Stimulated activated CD8-positive, alpha-beta memory T cell treated with anti-CD3 and anti-CD28 coated beads, Interleukin-4, amount 100 ng/mL, for 24 hours (primary cell): ENCODE measurements at places on chromosomes 1 and 21.

- DNase-seq = peak; percentile 19
Observed at GRCh38 chr21:32733356-32733755, 5.5 kb upstream of the SYNJ1 start.

GRCh38 chr1:77056525-77056924, 162.7 kb downstream of the PIGK start:
- DNase-seq = no peak

GRCh38 chr1:233518344-233518743, 95.6 kb upstream of the KCNK1 start:
- no peak for DNase-seq

- no peak for DNase-seq
Observed at GRCh38 chr21:14993115-14993514, 71.7 kb downstream of the NRIP1 start.

DNA sequence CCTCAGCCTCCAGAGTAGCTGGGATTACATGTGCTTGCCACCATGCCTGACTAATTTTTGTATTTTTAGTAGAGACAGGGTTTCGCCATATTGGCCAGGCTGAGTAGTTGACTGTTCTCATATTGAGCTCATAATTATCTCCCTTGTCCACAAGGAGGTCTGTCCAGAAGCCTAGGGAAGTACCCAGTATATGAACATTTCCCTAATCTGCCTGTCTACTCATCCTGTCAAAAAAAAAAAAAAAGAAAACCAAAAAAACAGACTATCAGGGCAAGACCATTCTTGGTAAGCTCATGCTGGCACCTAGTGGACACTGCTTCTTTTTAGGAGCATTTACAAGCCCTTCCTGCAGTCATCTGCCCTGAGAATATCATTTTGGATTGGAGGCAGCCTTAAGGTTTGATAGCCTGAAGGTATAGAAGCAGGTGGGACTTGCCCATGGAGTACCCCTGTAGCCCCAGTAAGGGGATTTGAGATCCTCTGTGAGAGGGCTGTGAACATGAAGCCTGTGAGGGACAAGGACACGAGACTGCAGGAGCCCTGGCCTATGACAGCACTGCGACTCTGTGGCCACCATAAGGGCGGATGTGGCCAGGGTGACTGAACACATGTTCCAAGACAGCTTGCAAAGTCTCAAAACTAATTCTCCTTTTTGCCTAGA, 10.8 kb upstream of the DUSP12 start:
- DNase-seq = peak; percentile 49

DNA sequence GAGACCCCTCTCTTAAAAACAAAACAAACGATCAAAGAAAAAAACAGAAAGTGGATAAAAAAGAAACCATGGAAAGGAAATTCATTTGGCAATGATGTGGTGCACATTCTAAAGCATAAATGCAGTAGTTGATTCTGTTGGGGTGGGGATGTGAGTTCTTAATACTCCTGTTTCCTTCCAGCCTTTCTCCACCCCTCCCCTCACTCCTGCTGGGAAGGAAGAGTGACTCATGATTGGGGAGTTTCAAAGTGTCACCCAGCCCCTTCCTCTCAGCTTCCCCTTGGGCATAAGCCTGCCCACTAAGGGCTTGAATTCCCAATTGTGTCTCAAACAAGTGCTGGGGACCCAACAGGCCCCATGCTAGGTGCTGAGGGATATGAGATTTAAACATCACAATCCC, 6.7 kb upstream of the PINK1 start:
- DNase-seq = no peak

DNA sequence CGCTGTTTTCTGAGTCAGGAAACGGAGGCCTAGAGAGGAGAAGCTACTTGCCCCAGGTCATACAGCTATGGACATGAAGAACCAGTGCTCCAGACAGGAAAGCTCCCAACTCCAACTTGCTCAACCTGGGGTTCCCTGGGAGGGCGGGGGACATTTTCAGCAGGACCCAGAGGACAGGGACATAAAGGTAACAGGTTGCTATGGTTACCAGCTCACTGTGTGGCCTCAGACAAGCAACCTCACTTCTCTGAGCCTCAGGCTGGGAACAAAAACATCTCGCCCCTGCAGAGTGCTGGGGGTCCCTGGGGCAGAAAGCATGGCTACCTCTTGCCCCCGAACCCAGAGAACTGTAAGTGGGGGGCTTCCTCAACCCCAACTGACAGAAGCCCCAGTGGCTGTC, 16.1 kb downstream of the FBXO2 start:
- no peak for DNase-seq

- no peak for DNase-seq
Observed at GRCh38 chr1:202567738-202568137, 142.5 kb downstream of the SYT2 start.

GRCh38 chr21:42839271-42840231, 39.8 kb downstream of the WDR4 start:
- DNase-seq = no peak

- no peak for DNase-seq
Observed at GRCh38 chr1:46948629-46949416, 7.5 kb upstream of the CYP4A11 start.

GRCh38 chr1:218573925-218574324, 228.8 kb downstream of the TGFB2 start:
- DNase-seq = no peak

DNA sequence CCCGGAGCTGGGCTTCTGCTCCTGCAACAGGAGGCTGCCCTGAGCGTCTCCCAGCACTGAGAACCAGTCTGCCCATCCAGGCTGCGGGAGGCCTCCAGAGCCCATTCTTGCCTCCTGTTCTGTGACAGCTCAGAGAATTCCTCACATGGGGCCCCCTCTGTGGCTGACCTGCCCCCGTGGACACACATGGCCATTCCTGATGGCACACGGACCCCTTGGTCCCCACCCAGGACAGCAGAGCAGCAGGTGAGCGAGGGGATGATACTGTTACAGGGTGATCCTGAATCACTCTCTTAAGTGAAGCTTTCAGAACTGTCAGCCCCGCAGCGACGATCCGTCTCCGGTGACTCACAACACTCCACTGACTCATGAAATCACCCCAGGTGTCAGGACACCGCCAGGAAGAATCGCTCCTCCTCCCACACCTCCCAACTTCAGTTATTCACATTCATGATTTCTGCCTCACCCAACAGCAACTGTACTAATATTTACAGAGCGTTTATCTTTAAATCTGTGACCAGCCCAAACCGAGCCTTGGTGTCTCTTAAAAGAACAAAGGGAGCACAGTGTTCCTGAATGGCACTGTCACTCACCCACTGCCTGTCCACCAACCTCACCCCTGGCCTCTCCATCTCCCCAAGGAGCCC, 22.5 kb downstream of the CHD5 start:
- no peak for DNase-seq

DNA sequence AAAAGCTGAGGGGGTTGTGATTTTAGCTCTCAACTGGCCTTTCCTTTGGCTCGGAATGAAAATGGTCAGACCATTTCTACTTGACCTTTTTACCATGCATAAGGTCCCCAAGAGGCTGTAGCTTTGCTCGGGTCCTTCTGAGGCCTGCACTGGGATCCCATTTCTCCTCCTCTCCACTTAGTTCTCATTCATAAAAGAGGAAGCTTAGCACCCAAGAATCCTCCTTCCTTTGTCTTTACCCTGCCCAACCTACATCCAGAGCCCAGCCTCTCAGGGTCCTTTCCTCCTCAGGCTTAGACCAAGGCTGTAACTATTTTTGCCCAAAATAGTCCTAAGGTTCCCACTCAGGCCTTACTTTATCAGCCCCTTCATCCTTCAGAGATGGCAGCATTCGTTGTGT, 6.0 kb upstream of the SLC27A3 start:
- DNase-seq = no peak

DNA sequence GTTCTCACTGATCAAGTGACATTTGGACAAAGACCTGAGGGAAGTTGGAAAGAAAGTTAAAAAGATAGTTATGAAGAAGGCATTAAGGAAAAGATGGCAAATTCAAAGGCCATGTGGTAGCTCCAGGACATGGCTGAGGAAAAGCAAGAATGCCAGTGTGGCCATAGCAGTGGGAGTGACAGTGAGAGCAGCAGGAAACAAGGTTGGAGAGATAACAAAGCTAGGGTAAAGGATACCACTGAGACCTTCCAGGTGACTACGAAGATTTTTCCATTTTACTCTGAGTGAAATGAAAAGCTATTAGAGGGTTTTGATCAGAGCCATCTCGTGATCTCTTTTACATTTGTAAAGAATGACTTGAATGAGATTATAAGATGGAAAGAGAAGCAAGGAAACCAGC, 170.6 kb downstream of the SLC44A5 start:
- no peak for DNase-seq

GRCh38 chr1:162627662-162628296, 4.5 kb upstream of the DDR2 start:
- no peak for DNase-seq
